ENCODE measurements at places on chromosomes 4 and X.

DNA sequence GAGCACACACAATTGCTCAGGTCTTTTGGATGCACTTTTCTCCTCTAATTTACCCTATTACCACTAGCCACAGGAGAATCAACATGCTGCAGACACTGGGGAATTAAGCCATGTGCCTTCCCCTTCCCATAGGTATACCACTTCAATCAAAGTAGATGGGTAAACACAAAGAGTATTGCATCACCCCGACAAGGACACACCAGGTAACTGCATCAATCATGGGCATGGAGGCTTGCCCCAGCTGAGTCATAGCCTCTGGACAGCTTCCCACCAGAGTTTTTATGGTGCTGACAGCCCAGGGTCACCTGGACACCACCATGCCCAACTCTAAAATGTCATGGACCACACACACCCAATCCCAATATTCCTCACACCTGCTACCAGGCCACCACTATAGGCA, 197.2 kb upstream of the AR start:
- no peak for DNase-seq

- no peak for DNase-seq
These were observed 204.8 kb downstream of the CFAP299 start for GRCh38 chr4:80540349-80540748.

DNA sequence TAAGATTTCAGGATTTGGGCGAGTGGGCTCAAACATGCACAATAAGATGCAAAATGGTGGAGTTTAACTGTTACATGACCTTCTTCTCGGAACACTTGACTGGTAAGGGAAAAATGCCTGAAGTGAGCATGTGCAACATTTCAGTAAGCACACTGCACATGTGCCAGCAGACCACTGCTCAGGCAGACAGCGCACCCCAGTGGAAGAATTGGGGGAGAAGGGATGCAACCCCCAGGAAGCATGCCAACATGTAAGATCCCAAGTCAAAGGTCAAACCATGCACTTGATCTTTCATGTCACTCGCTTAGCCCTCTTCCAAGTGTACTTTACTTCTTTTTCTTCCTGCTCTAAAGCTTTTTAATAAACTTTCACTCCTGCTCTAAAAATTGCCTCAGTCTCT, 256.3 kb downstream of the CENPC start:
- DNase-seq: no peak

GRCh38 chrX:21194526-21194925, 179.7 kb upstream of the CNKSR2 start:
- DNase-seq: no peak

- DNase-seq: no peak
These were observed 68.4 kb downstream of the NSG1 start for GRCh38 chr4:4455210-4455865.

Measured in activated CD8-positive, alpha-beta memory T cell treated with anti-CD3 and anti-CD28 coated beads, Interleukin-2, amount 10 ng/mL, durations not matched to agents 7 days and 5 days (primary cell).